ENCODE measurements at places on chromosomes 7 and 10. TPM values are rescaled to one million over a fixed set of nuclear protein-coding genes. Genes with fewer than 3 reads are reported as not detected.

- H3K4me1 ChIP-seq: peaks cover 6% of the 10 kb centered on the region
- H3K27ac ChIP-seq: no peak overlapping the region
- H3K36me3 ChIP-seq: peaks cover 5% of the 10 kb centered on the region
- no peak overlapping the region for H3K4me3 ChIP-seq
These were observed 31.9 kb downstream of the SLC26A4 start for GRCh38 chr7:107692501-107692900.

DNA sequence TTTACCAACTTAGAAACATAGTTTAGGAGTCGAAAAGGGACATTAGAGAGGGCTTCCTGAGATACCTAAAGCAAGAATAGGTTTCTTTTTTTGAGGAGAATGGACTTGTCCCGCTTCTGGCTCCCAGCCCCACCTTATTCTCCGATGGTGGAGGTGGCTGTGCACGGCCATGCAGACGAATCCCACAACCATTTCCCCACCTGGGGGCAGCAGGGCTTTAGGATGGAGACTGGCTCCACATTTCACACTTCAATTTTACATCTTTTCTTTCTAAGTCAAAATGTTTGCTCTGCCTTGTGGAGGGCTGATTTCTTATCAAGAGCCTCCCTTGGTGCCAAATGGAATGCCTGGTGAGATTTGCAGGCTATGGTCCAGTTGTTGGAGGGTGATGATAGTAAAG, 118.5 kb downstream of the GLRX3 start:
- no peak overlapping the region for H3K27ac ChIP-seq
- no peaks in the 10 kb centered on the region for H3K4me1 ChIP-seq
- DNase-seq: no peak
- no peak overlapping the region for H3K4me3 ChIP-seq
- H3K27me3 ChIP-seq: no peaks in the 10 kb centered on the region

DNA sequence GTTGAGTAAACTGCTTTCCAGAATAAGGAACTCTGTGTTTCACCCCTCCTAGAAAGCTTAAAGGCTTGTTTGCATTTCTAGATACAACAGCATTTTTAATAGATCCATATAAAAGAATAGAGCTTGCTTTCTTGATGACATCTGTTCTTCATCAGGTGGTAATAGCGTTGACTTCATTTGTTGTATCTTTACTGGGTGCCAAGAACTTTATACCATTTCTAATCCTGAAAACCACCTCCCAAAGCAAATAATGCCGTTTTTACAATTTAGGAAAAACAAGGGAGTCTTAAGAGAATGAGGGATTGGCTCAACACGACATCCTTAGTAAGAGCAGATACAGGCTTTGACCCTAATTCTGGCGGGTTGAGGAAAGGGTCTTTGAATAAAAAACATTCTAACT, 993.4 kb downstream of the TYW1 start:
- H3K4me1 ChIP-seq: no peaks in the 10 kb centered on the region
- H3K36me3 ChIP-seq: no peaks in the 10 kb centered on the region
- H3K27ac ChIP-seq: no peak overlapping the region
- DNase-seq: no peak
- no peak overlapping the region for H3K4me3 ChIP-seq

GRCh38 chr10:110687400-110687799, 43.3 kb downstream of the RBM20 start:
- no peaks in the 10 kb centered on the region for H3K36me3 ChIP-seq
- peaks cover 50% of the 10 kb centered on the region for H3K27me3 ChIP-seq
- H3K4me3 ChIP-seq: no peak overlapping the region
- H3K27ac ChIP-seq: no peak overlapping the region
- H3K4me1 ChIP-seq: peaks cover 3% of the 10 kb centered on the region

DNA sequence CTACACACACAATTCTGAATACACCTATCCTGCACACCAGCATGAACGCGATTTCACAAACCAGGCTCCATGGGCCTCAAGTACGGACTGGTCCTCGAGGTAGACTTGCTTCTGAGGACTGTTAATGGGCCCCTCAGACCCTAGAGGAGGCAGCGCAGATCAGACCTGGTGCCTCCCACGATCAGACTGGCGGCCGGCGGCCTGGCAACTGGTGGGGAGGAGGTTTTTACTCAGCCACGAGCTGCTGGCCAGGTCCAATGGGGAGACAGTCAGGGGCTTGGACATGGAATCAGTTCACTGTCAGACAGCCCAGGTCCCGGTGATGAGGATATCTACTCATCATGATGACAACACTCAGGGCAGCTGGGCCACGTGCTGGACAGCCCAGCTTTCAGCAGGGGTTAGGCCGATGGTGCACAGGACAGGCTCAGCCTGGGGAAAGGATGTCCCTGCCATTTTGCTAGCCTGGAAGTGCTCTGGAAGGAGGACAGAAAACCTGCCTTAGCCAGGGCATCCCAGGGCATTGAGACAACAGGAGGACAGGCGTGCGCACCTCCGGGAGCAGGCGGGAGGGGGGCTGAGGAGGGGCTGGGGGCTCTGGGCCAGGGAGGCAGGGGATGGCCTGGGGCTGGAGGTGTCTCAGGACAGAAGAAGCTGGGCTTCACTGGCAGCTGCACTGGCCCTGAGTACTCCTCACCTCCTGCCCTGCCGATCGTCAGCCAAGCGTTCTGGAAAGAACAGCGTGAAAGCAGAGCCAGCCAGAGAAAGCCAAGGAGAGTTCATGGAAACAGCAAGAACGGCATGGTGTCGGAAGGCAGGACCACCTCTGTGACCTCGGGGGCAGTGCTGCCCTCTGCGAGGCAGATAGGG, 48.0 kb upstream of the RASGEF1A start:
- H3K36me3 ChIP-seq: no peaks in the 10 kb centered on the region
- H3K27ac ChIP-seq: no peak overlapping the region
- H3K4me3 ChIP-seq: no peak overlapping the region
- H3K27me3 ChIP-seq: peaks cover 7% of the 10 kb centered on the region
- DNase-seq: no peak
- peaks cover 6% of the 10 kb centered on the region for H3K4me1 ChIP-seq

- no peaks in the 10 kb centered on the region for H3K36me3 ChIP-seq
- H3K27me3 ChIP-seq: no peaks in the 10 kb centered on the region
- no peak for DNase-seq
- no peaks in the 10 kb centered on the region for H3K4me1 ChIP-seq
These were observed 85.8 kb downstream of the LHFPL3 start for GRCh38 chr7:104414216-104414615.

DNA sequence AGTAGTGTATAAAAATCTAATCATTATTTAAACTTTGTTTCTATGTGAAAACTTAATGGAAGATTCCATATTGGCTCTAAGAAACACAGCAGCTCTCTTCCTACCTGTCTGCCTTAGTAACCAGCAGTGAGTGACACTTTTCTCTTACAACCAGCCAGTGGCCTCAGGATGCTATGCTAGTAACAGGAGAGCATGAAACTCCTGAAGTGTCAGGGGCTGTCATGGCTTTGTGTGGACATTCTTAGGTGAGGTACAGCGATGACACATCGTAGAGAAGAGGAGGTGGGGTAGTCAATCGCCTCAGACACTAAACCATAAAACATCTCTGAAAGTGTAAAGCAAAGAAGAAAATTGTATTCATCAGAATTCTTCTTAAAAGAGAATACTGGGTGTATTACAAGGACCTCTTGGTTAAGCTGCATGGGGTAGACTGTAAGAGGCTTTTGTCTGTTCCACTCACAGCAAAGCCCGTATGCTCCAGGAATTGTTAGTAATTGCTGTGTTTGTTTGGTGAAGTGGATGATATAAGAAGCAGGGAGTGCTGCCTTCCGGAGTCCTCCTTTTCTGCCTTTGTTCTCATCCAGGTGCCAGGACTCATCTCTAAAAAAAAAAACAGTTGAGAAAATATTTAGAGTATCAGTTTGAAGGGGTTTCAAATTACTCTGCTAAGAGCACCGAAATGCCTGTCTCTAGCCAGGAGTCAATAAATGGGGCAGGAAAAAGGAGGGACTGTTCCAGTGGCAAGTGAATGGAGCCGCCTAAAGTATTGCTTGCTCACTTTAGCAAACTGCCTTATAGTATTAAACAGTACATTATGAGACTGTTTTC, 518.8 kb downstream of the CNTNAP2 start:
- no peaks in the 10 kb centered on the region for H3K4me1 ChIP-seq
- no peaks in the 10 kb centered on the region for H3K36me3 ChIP-seq
- no peak overlapping the region for H3K4me3 ChIP-seq
- H3K27me3 ChIP-seq: no peaks in the 10 kb centered on the region

DNA sequence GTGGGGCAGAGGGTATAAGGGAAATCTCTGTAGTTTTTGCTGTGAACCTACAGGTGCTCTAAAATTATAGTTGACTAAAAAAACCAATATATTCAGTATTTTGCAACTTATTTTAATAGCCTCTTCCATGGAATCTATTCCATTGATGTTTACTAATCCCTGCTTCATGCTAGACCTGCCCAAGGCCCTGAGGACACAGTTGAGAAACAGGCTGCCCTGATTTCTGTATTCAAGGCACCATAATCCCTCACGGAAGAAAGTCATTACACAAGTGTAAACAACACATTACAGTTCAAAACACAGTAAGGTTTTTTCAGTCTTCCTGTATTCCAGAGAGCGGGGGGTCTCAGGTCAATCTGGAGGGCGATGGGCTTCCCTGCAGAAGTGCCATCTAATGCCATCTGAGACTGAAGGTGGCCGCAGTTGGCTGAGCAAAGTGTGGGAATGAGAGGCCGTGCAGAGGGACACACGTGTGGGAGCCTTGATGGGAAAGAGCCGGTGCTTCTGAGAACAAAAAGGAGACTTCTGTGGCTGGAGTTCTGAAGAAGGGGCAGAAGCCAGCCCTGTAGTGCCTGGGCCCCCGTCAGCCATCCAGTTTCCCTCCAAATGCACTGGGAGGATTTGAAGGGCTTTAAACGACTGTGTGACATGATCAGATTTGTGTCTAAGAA, 146.9 kb downstream of the PTPN20 start:
- peaks cover 3% of the 10 kb centered on the region for H3K4me1 ChIP-seq
- H3K27me3 ChIP-seq: no peaks in the 10 kb centered on the region
- H3K4me3 ChIP-seq: no peak overlapping the region
- no peak for DNase-seq
- H3K27ac ChIP-seq: no peak overlapping the region
- no peaks in the 10 kb centered on the region for H3K36me3 ChIP-seq

- H3K36me3 ChIP-seq: no peaks in the 10 kb centered on the region
- no peak overlapping the region for H3K27ac ChIP-seq
- DNase-seq: no peak
- H3K4me3 ChIP-seq: no peak overlapping the region
These were observed 178.2 kb downstream of the COBL start for GRCh38 chr7:51138123-51139085.

GRCh38 chr10:9015447-9015846, 961.0 kb downstream of the GATA3 start:
- H3K4me3 ChIP-seq: no peak overlapping the region
- no peak overlapping the region for H3K27ac ChIP-seq
- DNase-seq: no peak
- H3K36me3 ChIP-seq: no peaks in the 10 kb centered on the region

DNA sequence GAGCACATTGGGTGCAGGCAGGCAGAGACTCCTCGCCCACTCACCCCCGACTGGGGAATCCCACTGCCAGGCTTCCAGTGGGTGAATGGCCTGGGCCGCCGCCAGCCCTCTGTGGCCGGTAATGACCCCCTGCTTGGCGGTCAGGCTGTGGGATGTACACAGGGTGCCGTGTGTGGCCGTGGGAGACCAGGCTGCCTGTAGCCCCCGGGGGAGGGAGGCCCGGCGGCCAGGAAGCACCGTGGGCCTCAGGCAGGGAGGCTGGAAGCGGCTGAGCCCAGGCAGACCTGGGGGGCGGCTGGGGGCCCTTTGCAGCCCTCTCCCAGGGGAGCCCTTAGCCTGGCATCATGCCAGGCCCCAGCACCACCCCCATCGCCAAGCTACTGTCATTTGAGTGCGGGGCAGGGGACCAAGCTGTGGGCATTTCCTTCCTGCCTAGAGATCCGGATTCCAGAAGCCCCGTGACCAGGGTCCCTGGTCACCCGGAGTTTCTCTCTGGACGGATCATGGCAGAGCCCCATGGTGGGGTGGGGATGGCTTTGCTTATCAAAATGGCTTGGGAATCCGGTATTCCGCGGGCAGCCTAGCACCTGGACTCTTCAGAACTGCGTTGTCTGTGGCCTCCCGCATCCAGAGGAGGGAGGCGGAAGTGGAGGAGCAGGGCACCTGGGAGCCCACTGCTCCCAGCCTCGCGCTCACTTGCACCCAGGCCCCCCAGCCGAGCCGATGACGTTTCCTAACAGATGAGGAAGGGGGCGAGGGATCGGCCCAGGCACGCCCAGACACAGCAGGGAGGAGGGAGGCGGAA, 1.1 kb downstream of the TTYH3 start:
- DNase-seq: peak; percentile 81
- H3K4me3 ChIP-seq: peak overlapping the region; percentile 96
- H3K27ac ChIP-seq: peak overlapping the region; percentile 91
- peaks cover 17% of the 10 kb centered on the region for H3K4me1 ChIP-seq
- H3K36me3 ChIP-seq: no peaks in the 10 kb centered on the region
- peaks cover 1% of the 10 kb centered on the region for H3K27me3 ChIP-seq

- no peak for DNase-seq
- H3K36me3 ChIP-seq: no peaks in the 10 kb centered on the region
- H3K4me3 ChIP-seq: no peak overlapping the region
- no peak overlapping the region for H3K27ac ChIP-seq
These were observed 161.2 kb downstream of the TCF7L2 start for GRCh38 chr10:113111260-113111659.

DNA sequence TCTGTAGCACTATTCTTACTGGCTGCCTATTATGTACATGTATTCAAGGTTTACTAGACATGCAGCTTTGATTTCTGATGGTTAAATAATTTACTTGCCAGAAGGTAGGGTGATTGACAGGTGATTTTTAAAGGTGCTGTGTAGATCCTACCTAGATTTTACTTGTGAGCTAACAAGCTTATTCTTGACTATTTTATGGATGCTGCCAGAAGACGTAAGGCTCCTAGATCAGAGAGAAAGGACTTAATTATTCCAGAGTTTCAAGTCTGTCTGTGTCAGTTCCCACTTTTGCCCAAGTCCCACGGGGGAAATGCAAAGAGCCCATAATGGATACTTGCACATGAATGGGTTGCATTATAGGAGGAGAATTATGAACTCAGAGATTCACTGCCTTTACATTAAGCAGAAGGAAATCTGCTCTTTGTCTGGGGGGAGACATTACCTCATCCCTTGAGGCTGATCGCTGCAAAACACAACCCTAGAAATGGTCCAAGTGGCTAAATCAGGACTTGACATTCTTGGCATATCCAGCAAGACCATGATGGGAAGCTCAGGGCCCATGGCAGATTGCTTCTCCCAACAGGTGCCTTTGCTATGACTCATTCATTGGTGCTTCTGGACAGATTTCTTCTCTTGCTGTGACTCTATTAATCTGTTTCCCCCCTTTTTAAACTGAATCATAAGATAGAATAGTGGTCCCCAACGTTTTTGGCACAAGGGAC, 32.1 kb downstream of the GPR158 start:
- no peak overlapping the region for H3K4me3 ChIP-seq
- H3K27me3 ChIP-seq: no peaks in the 10 kb centered on the region
- no peaks in the 10 kb centered on the region for H3K4me1 ChIP-seq
- H3K27ac ChIP-seq: no peak overlapping the region
- H3K36me3 ChIP-seq: no peaks in the 10 kb centered on the region

- no peaks in the 10 kb centered on the region for H3K36me3 ChIP-seq
- H3K27ac ChIP-seq: no peak overlapping the region
- no peak overlapping the region for H3K4me3 ChIP-seq
- DNase-seq: no peak
- no peaks in the 10 kb centered on the region for H3K4me1 ChIP-seq
These were observed 31.2 kb downstream of the BAIAP2L1 start for GRCh38 chr7:98369726-98370125.

Gene UPK3BL2
- total RNA-seq: 14.1 TPM

Gene METTL27
- 1.3 TPM for total RNA-seq
